ENCODE measurements at places on chromosomes 1 and 21.
A peak's percentile ranks its signal among the peaks of the same experiment; 100 is the strongest.

GRCh38 chr1:206672844-206673758, 11.6 kb upstream of the MAPKAPK2 start:
- no peak for DNase-seq

DNA sequence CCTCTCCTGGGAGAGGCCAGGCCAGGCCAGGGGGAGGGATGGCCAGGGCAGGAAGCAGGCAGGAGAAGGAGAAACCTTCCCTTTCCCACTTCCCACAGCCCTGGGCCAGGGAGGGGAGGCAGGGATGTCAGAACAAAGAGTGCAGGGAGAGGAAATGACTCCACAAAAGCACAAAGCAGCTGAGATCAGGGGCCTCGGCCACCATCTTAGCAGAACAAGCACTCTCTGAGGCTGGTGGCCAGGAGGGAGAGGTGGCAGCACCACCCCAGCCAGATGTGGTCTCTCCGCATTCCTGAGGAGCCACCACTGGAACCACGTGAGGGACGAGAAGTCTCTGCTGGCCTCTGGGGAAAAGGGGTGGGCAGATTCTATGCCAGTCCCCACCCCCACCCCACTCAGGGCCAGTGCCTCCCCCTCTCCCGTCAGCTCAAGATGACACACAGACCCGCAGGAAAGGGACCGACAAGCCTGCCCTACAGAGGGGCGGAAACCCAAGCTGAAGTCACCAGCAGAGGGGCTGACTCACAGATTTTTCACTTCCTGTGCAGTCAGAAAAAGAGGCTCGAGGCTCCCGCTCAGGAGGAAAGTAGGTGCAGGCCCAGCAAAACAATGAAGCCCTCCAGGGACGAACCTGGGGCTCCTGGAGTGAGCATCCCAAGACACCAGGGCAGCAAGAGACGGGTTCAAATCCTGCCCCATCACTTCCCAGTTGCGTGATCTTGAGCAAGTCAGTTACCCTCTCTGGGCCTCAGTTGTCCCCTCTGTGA, 24.1 kb upstream of the ALDH4A1 start:
- DNase-seq, result peak; percentile 94

DNA sequence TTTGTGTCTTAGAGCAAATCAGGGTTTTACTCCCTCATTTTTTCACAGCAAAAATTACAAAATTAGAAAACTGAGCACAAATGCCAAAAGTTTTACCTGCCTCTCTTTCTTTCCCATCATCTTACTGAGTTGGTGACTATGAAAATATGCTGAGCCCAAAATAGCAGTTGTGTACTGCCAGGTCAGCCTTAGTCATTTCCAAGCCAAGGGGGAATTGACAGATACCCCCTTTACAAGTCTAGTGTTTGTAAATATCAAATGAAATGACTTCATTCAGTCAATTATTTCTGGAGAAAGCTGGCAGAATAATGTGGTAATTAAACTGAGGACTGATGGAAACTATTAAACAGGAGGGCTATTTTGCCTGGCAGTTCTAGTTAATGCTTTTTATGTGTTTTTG, 11.4 kb upstream of the GORAB start:
- DNase-seq, result no peak

- peak; percentile 44 for DNase-seq
These were observed 927 bp downstream of the WNT9A start for GRCh38 chr1:227946624-227947385.

- DNase-seq, result no peak
These were observed 8.2 kb downstream of the SLC37A1 start for GRCh38 chr21:42521805-42522204.

DNA sequence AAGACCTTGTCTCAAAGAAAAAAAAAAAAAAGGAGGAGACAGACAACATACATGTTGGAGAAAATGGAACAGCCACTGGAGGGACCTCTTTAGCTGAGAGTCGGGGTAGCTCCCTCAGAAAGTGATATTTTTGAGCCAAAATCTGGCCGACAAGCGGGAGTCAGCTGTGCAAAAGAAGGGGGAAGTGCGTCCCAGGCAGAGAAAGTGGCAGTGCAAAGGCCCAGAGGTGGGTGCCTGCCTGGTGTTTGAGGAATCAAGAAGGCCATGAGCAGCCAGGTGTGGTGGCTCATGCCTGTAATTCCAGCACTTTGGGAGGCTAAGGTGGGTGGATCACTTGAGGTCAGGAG, 6.1 kb upstream of the CROCC start:
- peak; percentile 39 for DNase-seq

GRCh38 chr1:188689542-188689941, 1788.1 kb downstream of the BRINP3 start:
- DNase-seq, result peak; percentile 34

- DNase-seq, result peak; percentile 74
These were observed 22.6 kb downstream of the AK4 start for GRCh38 chr1:65170511-65171142.

GRCh38 chr1:164914208-164914607, 355.2 kb downstream of the PBX1 start:
- peak; percentile 31 for DNase-seq

- DNase-seq, result peak; percentile 89
These were observed 98.6 kb upstream of the KRTAP19-8 start for GRCh38 chr21:31136891-31137290.

DNA sequence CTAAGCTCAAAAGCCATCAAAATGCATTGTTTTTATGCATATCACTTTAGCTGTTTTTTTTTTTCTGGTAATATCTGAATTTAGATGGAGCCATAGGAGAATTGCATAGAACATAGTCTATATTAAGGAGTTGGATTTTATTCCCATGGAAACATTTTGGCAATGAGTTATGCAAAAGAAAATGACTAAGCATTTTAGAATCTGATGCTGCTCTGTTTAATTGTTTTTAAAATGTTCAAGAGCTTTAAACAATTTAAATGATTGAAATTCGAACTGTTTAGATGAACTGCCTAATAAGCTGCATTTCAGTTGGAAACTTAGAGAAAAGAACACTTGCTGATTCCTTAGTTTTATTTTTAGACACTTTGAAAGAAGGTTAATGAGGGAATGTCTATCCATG, 1531.5 kb upstream of the B3GALT2 start:
- DNase-seq, result peak; percentile 38

DNA sequence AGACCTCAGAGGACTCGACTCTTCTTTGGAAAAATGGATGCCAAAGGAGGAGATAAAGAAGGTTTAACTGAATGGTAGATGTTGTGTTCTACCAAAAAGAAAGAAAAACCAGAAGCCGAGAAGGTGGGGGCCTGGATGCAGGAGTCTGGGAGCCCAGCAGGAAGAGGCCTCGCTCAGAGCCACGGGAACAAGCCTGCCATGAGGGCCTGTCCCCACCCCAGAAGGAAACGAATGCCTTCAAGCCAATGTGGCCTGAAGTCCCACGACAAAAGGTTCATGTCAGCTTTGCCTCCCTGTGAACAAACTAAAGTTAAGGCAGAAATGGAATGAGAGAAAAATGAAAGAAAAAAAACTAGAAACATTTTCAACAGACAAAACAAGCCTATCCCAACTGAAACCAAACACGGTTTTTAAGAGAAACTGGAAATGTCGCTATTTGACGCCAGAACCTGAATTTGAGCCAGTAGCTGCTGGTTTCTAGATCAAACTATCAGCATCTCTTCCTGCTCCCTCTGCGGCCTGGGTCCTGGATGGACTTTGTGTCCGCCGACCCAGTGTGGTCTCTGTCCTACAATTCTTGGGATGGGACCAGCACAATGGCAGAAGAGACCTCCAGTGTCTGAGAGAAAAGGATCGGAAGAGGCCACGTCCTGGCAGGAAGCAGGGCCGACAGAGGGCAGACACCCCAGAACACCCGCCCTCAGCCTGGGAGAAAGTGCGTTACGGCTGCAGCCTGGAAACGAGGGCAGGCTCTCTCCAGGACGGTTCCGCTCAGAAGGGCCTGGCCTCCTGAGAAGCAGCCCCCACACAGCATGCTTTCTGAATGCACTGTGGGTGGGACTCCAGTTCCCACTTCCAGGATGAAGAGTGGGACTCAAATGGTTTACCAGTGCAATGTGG, 35.2 kb downstream of the SLC45A1 start:
- no peak for DNase-seq

DNA sequence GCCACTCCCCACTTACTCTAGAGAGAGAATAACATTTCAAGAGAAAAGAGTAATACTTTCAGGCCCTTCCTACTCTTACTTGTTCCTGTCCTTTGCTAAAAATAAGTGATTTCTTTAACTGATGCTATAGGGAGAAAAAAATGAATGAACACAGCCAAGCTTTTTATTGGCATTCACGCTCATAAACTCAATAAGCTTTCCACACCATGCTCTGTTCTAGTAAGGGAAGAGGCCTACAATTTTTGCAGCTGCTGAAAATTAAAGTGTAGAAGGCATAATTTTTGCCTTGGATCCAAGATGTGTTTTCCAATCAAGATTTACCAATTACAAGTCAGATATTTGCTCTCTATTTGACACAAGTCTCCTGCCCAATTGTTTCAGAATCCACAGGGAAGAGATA, 188.1 kb upstream of the RGS18 start:
- DNase-seq, result no peak

DNA sequence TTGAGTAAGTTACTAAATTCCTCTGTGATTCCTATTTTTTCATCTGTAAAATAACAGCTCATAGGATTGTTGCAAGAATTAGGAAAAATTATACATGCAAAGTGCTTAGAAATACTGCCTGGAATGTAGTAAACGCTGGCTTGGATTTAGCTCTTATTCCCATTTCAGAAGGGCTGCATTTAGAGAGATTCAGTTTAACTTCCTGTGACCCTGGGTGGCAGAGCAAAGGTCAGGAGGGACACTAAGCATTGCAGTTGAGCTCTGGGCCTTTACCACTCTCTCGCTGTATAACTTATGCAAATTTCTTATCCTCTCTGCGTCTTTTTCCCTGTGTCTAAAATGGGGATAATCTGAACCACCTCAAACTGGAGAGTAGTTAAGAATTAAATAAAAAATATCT, 241.0 kb upstream of the POU3F1 start:
- no peak for DNase-seq

GRCh38 chr21:44802396-44803153, 955 bp upstream of the UBE2G2 start:
- DNase-seq, result no peak

GRCh38 chr1:96782856-96783255, 61.3 kb downstream of the PTBP2 start:
- peak; percentile 8 for DNase-seq

DNA sequence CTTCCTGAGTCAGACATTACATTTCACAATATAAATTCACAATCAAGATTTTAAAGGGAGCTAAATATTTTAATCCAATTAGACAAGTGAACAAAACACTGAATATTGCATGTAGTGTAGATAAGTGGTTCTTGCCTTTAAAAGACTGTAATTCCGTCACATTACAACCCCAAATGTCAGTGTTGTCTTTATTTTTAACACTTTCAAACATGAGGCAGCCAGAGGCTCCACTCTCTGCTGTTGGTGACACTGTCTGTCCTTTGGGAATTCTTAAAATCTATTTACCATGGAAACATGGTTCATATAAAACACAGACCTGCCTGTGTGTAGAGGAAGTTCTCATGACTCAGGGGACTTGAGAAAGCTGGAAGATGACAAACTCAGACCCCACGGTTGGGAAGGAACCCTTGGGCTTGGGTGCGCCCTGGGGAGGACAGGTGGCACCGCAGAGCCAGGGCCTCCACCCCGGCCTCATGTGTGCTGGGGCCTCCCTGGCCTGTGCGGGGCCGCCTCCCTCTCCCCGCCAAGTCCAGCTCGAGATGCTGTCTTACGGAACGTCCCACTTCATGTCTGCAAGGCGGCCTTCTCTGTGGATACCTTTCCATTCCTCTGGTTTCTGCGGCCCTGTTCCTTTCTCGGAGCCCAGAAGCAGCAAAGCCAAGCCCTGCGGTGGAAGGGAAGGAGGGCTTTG, 239.0 kb downstream of the SDCCAG8 start:
- no peak for DNase-seq

DNA sequence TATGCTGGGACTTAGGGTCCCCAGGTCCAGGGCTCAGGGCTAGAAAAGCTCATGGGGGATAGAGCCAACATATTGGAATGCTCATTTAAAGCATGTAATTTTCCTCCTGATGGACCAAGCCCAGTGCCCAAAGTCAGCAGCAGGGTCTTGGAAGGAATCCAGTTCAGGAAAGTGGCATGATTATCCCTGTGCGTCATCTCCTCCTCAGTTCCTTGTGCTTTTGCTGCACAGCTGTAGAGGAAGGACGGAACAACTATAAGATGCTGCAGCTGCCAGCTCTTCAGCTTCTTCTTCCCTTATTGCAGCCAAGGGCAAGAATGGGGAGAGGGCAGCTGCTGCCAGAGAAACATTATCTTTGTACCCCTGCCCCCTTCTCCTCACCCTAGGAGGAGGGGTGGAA, 58.4 kb downstream of the OVGP1 start:
- no peak for DNase-seq

DNA sequence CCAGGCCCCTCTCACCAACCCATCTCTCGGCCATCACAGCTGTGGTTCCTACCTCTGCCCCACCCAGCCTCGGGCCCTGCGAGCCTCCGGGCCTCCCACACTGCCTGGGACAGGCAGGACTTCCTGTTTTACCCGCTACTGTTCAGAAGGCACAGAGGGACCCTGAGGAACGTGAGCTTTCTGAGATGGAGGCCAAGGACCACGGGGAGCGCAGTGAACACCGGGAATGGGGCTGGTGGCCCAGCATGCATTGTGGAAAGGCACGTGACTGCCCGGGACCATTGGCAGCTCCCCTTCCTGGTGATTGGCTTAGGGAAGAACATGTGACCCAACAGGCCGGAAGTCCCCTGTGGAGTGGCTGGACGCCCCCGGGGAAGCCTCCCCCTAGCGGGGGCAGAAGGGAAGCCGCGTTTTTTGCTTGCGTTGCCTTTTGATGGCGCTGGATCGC, 7.0 kb downstream of the S100B start:
- DNase-seq, result no peak

GRCh38 chr21:45166931-45167330, 92.6 kb downstream of the ADARB1 start:
- DNase-seq, result no peak

- DNase-seq, result no peak
These were observed 67.2 kb downstream of the SLC44A5 start for GRCh38 chr1:75543705-75544104.

- no peak for DNase-seq
These were observed 56.1 kb downstream of the ATP2B4 start for GRCh38 chr1:203682473-203683383.

- DNase-seq, result no peak
These were observed 114.3 kb downstream of the NPHP4 start for GRCh38 chr1:5877683-5878530.

- DNase-seq, result no peak
These were observed 3.3 kb upstream of the S100A3 start for GRCh38 chr1:153552335-153552734.

DNA sequence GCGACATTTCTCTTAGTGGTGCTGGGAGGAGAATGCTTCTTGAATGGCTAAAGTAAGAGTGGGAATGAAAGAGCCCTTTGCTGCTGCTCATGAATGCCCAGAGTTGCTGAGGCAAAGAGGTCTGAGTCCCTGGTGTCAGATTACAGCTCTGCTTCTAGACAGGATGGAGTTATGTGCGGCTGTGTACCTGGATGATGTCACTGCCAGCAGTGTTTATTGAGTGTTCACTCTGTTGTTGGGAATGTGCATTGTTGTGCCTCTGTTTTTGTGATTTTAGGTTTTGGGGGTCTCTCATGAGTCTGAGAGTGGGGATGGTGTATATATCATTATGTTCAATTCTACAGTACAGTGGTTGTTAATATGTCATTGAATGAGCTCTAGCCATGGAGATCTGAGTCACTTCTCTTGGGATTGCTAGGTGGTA, 2.7 kb downstream of the CDC14A start:
- peak; percentile 24 for DNase-seq
